ENCODE measurements at places on chromosomes 11 and 22. TPM values are rescaled to one million over a fixed set of nuclear protein-coding genes. Genes with fewer than 3 reads are reported as not detected.

DNA sequence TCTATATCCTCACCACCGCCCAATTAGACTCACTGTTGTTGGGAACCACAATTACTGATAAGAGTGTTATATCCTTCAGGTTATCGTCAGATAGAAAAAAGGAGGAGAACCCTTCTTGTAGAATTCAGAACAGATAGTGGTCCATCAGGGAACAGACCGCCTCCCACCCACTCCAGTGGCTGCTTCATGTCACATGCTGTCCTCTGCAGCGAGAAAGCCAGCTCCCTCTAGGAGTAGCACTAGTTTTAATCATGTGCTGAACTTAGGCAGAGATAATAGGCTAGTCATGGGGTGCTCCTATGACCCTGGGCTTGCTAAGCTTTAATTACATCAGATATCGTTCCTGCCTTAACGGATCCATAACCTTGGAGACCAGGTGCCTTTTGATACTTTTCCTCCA, 51.5 kb upstream of the RAB1B start:
- H3K4me1 ChIP-seq: no peaks in the 10 kb centered on the region
- no peak overlapping the region for H3K27ac ChIP-seq
- H3K4me3 ChIP-seq: no peak overlapping the region

Gene SPTBN2
- total RNA-seq: 23.9 TPM

DNA sequence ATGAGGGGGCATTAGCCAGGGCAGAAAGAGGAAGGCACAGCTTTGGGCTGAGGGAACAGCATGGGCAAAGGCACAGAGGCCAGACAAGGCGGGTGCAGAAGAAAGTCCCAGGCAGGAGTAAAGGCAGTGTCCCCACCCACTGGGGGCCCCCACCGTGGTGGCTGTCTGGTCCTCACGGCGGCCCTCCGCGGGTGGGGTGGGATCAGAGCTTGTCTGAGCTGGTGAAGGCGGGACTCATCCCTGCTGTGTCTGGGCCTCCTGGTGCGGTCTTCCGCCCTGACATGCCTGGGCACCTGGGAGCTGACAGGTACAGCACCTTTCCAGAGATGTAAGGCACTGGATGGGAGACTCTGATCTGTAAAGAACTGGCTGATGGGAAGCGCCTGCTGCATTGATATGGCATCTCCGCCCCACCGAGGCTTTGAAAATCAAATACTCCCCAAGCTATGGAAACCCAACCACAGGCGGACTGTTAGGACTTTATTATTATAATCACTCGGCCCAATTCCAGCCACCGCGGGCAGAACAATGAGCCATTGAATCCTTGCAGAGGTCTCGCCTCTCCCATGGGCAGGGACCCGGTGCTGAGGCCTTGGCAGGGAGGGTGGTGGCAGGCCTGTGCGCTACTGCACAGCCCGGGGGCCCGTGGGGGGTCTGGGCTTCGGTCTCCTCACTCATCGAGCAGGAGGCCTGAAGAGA, 14.2 kb upstream of the GNB1L start:
- no peak for DNase-seq
- no peaks in the 10 kb centered on the region for H3K4me1 ChIP-seq
- no peaks in the 10 kb centered on the region for H3K27me3 ChIP-seq
- no peak overlapping the region for H3K4me3 ChIP-seq
- no peak overlapping the region for H3K27ac ChIP-seq

DNA sequence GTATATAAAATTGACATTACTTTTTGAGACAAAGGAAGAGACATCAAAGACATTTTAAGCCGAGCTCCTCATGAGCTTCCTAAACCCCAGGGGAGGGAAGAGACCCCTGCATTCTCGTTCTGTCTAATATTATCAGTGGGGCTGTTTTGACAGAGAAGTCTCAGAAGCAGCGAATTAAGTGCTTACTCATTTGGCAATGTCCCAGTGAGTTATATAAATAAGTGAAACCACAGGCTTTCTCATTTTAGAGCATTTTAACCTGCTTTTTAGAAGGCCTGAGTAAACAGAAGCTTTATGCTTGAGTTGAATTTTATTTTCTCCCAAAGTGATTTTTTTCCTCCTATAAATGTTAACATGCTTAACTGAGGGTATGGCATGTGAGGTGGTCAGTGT, 23.2 kb upstream of the C1QTNF4 start:
- H3K36me3 ChIP-seq: peaks cover 46% of the 10 kb centered on the region
- no peak overlapping the region for H3K27ac ChIP-seq
- no peaks in the 10 kb centered on the region for H3K27me3 ChIP-seq
- no peak for DNase-seq

GRCh38 chr11:2143799-2144543, 4.8 kb upstream of the IGF2 start:
- no peaks in the 10 kb centered on the region for H3K36me3 ChIP-seq
- H3K4me1 ChIP-seq: no peaks in the 10 kb centered on the region
- H3K27ac ChIP-seq: no peak overlapping the region
- DNase-seq: peak; percentile 64
- H3K27me3 ChIP-seq: peaks cover 96% of the 10 kb centered on the region

Gene NCR3LG1
- 0.31 TPM for total RNA-seq

Gene PHOX2A
- 0.31 TPM for total RNA-seq

Data from endodermal cell (in vitro differentiated cells).